ENCODE measurements at places on chromosomes 7 and 10. TPM values are rescaled to one million over a fixed set of nuclear protein-coding genes. Genes with fewer than 3 reads are reported as not detected.

Gene COL13A1
- 114 TPM for total RNA-seq

Gene DNAH11
- total RNA-seq, result 6.1 TPM

Gene ANKRD2
- total RNA-seq, result not detected

Gene SLC39A12
- total RNA-seq, result not detected

Gene TMEM236
- total RNA-seq, result not detected

Gene GRIFIN
- total RNA-seq, result not detected

Gene AGR3
- total RNA-seq, result not detected

Gene RBM28
- total RNA-seq, result 30.3 TPM

Gene SLC25A28
- total RNA-seq, result 15.0 TPM

Gene SHTN1
- 3.9 TPM for total RNA-seq

Gene FZD8
- 55.9 TPM for total RNA-seq

Gene DLX5
- total RNA-seq, result 1.3 TPM

Gene DBNL
- 154 TPM for total RNA-seq

Gene SEC24C
- total RNA-seq, result 116 TPM

Gene KIAA1217
- 2.4 TPM for total RNA-seq

Gene MLXIPL
- total RNA-seq, result not detected

DNA sequence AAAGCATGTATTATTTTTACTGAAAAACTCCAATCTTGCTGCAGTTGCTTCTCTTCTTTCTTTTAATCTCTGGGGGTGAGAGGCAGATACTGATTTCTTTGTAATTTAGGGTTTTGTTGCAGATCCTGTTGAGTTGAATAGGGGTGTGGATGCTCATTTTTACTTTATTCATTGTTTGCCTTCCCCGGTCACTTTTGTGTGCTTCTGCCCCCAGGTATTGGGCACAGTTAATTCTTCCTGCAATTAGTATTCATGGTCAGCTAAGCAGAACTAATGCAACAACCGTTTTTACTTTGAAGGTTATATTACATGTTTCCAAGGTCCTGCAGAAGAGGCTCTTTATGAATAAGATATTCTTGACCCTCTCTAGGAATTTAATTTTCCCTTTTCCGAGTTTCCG, 96.4 kb downstream of the BUB3 start:
- DNase-seq, result no peak

- DNase-seq, result no peak
These were observed 577.7 kb downstream of the NRG3 start for GRCh38 chr10:82452676-82453075.

- no peak for DNase-seq
These were observed 742.1 kb downstream of the CNTNAP2 start for GRCh38 chr7:146858690-146859089.

DNA sequence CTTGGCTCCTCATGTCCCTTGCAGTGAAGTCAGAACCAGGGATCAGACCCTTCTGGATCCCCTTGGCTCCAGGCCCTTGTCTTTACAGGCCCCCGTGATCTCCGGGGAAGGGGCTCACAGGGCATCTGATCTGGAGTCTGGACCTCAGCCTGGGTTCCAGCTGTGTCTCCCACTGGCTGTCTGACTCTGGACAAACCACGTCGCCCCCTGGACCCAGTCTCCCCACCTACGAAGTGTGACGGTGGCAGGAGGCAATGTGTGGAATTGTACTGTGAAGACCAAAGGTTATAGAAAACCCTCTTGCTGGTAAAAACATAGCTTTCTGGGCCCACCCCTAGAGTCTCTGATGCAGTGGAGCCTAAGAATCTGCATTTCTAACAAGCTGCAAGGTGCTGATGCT, 15.5 kb upstream of the C10orf71 start:
- DNase-seq, result no peak

DNA sequence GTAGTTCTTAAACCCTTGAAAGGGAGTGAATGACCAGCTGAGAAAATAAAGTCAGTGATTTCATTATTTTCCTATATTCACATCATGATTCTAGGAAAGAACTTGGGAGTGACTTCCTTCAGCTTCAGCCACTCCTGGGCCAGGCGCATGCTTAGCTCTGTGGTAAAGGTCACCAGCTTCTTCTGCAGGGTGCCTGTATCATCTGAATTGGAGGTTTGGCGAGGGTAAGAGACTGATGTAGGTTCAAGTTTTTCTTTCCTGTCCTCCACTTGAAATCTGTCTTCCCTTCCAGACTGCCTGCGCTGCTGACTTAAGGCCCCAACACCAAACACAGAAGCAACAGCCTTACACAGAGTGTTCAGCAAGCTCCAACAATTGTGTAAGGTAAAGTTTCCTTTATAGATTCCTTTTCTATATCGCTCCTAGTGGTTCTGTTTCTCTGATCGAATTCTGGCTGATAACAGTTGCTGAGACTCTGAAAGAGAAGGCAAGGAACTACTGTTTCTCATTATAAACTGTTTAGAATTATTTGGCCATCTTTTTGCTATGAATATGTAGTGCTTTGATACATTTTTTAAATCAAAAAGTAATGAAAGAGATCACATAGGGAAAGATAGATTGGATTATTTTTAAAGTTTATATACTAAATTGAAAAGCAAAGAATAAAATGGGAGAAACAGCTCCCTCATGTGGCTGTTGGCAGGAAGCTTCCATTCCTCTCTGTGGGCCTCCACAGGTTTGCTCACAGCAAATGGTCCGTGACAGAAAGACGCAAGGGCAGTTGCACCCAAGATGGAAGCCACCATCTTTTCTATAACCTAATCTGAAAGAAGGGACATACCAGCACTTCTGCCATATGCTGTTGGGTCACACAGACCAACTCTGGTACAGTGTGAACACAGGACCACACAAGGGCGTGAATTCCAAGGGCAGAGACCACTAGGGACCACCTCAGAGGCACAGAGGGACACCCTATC, 14.0 kb downstream of the GATAD1 start:
- DNase-seq, result peak; percentile 38

- no peak for DNase-seq
These were observed 55.9 kb downstream of the STK31 start for GRCh38 chr7:23765943-23766342.

DNA sequence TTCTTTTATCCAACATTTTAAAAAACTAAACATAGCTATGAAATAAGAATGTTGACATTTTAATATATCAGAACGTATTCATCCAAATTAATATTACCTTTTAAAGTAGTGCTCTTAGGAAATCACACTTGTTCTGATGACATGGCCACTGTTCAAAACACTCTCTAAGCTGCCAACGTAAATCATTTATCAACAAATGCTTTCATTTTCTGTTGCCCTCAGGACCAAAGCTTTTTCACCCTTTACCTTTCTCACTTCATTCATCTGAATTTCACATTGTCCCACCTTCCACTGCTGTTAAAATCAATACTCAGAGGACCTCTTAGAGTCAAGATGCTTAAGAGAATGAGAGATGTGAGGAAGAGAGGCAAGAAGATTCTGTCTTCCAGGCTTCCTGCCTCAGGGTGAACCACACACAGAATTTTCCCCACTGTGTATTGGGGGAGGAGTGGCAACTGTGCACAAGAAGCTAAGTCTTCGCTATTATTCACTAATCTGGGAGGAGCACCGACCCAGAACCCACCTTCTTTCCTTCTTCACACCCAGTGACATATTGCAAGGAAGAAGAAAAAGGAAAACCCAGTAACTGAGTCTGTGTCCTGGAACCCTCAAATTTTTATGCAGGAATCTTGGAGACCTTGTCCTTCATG, 21.0 kb downstream of the HIBADH start:
- DNase-seq, result peak; percentile 66

GRCh38 chr10:125206623-125207022, 46.3 kb upstream of the CTBP2 start:
- no peak for DNase-seq

GRCh38 chr7:159159731-159160130, 15.1 kb upstream of the VIPR2 start:
- DNase-seq, result no peak

GRCh38 chr7:45178241-45179225, 20.9 kb downstream of the RAMP3 start:
- DNase-seq, result peak; percentile 30

- no peak for DNase-seq
These were observed 26.5 kb downstream of the LRGUK start for GRCh38 chr7:134153493-134154136.

GRCh38 chr7:44073664-44074348, 8.4 kb upstream of the PGAM2 start:
- DNase-seq, result peak; percentile 75

- DNase-seq, result no peak
These were observed 67.3 kb downstream of the ANKIB1 start for GRCh38 chr7:92313055-92313454.

- no peak for DNase-seq
These were observed 19.0 kb upstream of the ELFN1 start for GRCh38 chr7:1651031-1651446.

- no peak for DNase-seq
These were observed 548.0 kb upstream of the SEMA3D start for GRCh38 chr7:85734823-85735222.

- DNase-seq, result no peak
These were observed 141.7 kb upstream of the ITGB1 start for GRCh38 chr10:33099748-33100147.

- DNase-seq, result peak; percentile 10
These were observed 179.6 kb downstream of the CELF2 start for GRCh38 chr10:11197266-11197712.

GRCh38 chr7:41792120-41792519, 89.2 kb upstream of the INHBA start:
- DNase-seq, result peak; percentile 41

DNA sequence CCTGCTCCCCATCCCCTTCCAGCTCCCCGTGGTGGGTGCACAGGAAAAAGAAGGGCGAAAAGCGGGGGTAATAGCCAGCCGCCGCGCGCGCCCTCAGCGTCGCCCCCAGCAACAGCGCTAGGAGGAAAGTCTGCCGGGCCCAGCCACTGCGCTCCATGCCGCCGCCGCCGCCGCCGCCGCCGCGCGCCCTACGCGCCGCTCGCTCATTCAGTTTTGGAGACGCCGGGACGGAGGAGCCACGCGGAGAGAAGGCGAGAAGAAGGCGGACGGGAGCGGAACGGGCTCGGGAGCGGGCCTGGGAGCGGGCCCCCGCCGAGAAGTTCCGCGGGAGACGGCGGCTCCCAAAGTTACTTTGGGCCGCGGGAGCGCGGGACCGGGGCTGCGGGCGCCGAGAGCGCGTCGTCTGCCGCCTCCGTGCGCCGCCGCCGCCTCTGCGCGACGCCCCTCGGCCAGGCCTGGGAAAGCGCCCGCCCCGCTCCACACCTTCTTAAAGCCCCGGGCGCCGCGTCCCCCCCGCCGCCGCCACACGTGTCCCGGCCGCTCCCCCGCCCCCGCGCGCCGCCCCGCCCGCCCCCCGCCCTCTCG, at the start of gene RELN:
Gene RELN (minus strand): TSS at position 459 of the 585 bp plus-strand sequence. CDS start 302 bp downstream, at position 157.
- no peak for DNase-seq

GRCh38 chr7:116885724-116886123, 23.3 kb downstream of the CAPZA2 start:
- no peak for DNase-seq
